Cortex of kidney (tissue), 1 donor: ENCODE measurements at places on chromosomes 11 and 22.

DNA sequence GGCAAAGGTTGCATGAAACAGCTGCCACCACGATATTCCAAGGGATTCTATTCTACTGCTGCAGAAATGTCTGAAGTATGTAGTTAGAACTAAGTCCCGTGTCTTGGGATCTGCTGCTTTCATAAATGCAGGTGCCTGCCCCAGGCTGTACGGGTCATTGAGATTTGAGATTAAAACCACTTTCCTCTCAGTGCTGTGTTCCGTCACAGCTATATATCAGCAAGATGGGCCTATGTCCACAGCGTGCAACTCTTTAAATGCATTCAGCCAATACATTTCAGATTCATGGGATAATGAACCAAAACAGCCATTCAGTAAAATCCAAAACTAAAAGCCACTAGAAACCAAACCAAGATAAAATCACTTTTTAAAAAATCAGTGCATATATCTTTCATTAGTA lies 107.3 kb upstream of the LUZP2 start:
- no peak for DNase-seq

DNA sequence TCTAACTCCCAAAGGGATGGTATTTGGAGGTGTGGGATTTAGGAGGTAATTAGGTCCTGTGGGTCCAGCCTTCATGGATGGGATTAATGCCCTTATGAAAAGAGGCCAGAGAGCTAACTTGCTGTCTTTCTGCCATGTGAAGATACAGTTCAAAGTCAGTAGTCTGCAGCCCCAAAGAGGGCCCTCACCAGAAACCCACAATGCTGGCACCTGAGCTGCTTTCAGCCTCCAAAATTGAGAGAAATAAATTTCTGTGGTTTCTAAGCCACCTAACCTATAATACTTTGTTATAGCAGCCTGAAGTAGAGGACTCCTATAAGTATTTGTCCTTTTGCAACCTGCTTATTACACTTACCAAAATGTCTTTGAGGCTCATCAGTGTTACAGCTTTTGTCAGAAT lies 16.2 kb downstream of the ATM start:
- no peak for DNase-seq

DNA sequence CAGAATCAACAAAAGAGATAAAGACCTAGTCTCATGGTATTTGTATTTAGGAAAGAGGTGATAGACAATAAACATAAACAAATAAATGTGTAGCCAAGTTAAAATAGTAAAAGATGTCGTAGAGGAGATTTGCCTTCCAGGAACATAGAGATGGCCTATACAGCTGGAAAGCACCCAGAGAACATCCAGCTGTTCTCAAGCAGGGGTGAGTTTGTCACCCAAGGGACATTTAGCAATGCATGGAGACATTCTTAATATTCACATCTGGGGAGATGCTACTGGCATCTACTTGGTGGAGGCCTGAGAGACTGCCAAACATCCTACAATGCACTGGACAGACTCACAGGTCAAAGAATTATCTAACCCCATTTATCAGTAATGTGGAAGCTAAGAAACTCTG lies 88.3 kb downstream of the C11orf87 start:
- DNase-seq, result no peak

DNA sequence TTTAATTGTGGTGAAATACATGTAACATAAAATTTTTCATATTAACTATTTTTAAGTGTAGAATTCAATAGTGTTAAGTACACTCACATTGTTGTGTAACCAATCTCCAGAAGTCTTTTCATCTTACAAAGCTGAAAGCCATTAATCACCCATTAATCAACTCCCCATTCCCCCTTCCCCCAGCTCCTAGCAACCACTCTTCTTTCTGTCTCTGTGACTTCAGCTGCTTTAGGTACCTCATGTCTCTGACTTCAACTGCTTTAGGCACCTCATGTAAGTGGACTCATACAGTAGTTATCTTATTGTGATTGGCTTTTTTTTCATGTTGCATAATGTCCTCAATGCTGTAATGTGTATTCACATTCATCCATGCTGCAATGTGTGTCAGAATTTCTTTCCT lies 150.8 kb upstream of the NTM start:
- no peak for DNase-seq

DNA sequence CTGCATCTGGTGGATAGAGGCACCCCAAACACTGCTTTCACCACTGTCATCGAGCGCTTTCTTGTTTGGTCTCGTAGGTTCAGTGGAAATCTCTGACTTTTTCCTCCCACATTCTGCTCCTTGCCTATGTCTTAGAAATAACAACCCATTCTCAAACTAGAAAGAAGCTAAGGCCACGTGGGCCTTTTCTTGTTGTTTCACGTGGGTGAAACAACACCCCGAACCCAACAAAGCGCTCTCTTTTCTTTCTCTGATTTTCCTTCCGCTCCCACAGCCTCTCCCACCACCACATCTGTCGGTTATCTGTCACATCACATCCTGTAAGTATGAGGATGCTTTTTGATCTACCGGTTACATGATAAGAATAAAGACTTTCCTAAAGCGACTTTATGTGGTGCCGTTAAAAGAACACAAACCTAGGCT lies 77.1 kb downstream of the LINC01488 start:
- no peak for DNase-seq

DNA sequence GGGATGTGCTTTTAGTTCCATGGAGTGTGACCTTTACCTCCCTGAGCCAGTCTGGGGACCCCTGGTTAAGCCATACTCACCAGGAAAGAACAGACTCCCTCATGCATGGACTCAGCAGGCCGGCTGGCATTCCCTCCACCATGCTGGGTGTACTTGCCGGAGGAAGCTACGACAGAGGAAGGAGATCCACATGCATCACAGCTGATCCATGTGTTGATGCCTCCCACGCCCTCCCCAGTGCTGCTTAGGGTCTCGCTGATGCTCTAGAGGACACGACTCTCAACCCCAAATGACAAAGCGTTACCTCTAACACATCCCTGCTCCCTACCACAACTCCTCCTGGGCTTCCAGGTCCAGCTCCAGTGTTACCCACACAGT lies 39.8 kb downstream of the GAB4 start:
- DNase-seq, result no peak

DNA sequence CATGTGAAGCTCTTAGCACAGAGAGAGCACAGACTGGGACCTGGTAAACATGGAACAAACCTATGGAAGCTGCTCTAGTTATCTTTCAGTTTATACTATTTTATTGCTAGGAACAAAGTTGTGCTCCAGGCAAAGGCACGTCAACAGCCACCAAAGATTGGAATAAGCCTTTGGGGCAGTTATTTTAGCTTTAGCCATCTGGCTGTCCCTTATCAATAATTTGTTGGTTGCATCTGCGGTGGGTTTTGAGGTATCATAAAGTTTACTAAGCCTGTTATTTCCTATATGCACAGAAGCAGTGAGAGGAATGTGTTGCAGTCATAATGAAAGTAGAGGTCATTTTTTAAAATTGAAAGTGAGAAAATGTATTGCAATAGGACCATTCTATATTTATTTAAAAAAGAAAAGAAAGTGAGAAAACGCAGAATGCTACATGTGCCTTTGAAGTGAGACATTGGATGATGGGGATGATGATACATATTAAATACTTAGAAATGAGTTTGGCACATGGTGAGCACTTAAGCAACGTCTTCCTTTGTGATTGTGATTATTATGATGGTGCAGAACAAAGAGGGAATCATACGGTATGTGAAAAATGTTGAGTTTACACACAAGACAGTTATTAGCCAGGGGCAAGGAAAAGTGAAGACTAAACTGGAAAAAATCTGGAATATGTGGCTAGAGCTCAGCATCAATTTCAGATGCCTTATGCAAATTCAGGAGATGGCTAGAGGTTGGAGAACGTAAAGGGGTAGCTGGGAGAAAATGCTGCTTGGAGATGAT lies 58.3 kb downstream of the PRR5L start:
- DNase-seq, result no peak

GRCh38 chr11:35334385-35335090 lies 84.8 kb downstream of the SLC1A2 start:
- no peak for DNase-seq

DNA sequence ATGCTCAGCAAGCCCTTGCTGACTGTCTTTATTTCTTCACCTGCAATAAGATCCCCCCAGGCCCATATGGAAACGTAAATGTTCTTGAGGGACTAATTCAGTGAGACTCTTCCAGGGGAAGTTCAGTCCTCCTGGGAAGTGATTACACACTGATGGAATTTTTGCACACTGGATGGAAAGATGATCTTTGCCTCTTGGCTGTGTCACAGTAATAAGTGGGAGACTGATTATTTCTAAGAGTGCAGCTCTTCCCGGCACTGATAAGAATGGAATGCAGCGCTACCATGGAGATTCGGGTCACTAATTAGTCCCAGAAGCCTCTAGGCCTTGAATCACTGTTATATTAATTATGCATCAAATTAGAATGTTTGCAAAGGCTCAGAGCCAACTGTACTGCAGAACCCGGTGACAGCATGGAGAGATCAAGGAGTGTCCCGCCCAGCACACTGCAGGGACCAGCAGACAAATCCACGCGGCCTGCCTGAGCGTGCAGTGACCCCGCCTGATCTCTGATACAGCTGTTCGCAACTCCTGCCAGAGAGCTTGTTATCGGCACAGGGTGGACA lies 178.3 kb downstream of the SNX19 start:
- DNase-seq, result no peak

- no peak for DNase-seq
These were observed 1196.3 kb downstream of the BRD1 start for GRCh38 chr22:48631288-48631863.

- no peak for DNase-seq
These were observed 39.4 kb downstream of the GNB1L start for GRCh38 chr22:19815093-19815822.

DNA sequence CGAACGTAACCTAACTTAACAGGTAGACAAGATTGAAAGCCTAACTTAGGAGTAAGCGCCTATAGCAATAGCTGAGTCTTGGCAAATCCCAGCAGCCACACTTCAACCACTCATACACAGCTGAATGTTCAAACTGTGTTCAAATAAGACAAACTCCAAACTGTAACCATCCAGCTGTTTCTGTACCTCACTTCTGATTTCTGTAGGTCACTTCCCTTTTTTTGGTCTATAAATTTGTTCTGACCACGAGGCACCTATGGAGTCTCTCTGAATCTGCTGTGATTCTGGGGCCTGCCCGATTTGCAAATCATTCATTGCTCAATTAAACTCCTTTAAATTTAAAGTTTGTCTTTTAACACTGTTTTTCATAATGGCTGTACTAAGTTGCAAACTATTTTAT lies 8.2 kb upstream of the TENM4 start:
- DNase-seq, result no peak

DNA sequence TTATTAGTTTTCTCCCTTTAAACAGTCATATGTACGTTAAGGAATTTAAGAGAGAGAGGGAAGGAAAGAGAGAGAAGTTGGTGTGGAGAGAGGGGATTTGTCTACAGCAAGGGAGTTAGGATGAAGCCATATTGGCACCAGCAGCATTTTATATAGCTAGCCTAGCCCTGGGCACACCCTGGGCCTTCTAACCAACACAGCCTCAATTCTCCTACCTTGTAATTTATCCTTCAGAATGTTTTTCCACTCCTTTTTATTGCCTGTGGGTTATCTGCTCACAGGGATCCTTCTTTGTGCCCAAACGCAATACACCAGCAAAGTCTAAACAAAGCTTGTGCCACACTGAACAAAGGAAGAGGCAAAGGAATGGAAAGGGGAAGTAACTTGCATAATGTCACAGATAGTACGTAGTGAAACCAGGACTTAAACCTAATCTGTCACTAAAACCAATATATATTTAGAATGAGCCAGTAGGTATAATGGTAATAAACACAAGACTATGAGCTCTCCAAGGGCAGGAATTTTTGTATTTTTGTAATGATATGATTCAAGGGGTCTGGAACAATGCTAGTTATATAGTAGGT lies 613.8 kb upstream of the TENM4 start:
- DNase-seq, result no peak

- DNase-seq, result no peak
These were observed 108.4 kb upstream of the CSNK2A3 start for GRCh38 chr11:11461473-11461872.
